AG09309 (cell line): ENCODE measurements at places on chromosomes 11 and 22.

DNA sequence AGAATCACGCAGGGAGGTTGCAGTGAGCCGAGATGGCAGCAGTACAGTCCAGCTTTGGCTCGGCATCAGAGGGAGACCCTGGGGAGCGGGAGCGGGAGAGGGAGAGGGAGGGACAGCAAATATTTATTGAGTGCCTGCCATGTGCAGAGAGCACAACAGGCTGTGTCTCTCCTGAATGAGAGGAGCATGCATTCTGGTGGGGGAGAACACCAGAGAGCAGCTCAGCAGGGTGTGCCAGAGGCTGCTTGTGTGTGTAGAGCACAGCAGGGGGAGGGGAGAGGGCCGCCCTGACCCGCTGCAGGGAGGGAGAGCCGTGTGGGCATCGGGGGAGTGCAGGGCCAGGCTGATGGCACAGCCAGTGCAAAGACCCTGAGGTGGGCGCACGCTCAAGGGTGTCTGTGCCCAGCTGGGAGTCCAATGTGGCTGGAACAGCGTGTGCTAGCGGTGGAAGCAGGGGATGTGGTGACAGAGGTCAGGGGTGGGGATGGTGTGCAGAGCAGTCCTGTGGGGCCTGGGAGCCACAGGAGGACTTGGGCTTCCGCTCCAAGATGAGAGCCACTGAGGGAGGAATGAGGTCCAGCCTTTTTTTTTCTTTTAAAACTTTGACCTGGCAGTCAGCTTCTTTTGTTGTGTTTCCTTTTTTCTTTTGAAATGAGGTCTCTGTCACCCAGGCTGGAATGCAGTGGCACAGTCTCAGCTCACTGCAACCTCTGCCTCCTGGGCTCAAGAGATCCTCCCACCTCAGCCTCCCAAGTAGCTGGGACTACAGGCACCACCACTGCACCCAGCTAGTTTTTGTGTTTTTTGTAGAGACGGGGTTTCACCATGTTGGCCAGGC, 12.0 kb downstream of the PPIL2 start:
- DNase-seq = no peak

DNA sequence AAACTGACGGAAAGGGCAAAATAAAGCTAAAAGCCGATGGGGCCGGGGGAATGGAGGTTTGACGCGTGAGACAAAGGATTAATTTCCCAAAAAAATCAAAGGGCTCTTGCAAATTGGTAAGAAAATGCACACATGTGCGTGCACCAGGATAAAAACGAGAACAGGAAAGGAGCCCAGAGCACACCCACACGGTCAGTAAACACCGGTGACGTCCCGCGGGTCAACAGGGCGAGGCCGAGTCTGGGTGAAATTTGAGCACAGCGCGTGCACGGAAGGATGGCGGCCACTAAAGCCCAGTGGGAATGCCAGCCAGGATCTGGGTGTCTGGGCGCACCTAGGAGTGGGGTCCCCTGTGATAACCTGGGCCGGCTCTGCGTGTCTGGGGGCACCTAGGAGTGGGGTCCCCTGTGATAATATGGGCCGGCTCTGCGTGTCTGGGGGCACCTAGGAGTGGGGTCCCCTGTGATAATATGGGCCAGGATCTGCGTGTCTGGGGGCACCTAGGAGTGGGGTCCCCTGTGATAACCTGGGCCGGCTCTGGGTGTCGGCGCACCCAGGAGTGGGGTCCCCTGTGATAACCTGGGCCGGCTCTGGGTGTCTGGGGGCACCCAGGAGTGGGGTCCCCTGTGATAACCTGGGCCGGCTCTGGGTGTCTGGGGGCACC, 44.4 kb downstream of the BRSK2 start:
- DNase-seq = no peak

- peak; percentile 14 for DNase-seq
Measured at GRCh38 chr11:59283825-59284772, 71.4 kb upstream of the MPEG1 start.

DNA sequence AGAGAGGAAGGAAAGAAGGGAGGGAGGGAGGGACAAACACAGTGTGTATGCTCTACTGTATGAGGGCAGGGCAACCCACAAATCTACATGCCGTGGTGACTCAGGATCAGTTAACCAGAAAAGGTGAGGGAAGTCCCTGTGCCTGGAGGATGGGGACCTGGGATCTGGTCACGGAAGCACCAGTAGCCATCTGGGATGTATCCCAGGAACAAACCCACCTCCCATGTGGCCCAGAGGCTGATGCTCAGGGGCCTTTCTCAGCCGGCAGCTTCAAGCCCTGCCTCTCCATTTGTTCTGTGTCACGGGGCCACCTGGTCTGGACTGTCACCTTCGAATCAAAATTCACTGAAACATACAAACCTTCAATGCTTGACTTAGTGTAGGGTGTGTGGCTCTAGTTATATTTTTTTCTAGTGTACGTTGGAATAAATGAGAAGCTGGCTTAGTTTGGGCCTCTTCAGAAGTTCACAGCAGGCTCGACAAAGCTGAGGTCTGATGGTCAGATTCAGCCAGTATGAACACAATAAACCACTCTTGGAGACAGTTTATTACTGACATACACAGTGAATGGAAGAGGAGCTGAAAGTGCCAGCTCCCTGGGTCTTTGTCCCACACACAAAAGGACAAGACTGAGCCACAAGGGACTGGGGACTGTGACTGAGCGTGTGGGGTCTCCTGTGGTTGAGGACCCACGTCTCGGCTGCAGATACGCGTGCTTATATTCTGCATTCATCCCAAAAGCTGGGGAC, 23.5 kb upstream of the RTL6 start:
- no peak for DNase-seq

DNA sequence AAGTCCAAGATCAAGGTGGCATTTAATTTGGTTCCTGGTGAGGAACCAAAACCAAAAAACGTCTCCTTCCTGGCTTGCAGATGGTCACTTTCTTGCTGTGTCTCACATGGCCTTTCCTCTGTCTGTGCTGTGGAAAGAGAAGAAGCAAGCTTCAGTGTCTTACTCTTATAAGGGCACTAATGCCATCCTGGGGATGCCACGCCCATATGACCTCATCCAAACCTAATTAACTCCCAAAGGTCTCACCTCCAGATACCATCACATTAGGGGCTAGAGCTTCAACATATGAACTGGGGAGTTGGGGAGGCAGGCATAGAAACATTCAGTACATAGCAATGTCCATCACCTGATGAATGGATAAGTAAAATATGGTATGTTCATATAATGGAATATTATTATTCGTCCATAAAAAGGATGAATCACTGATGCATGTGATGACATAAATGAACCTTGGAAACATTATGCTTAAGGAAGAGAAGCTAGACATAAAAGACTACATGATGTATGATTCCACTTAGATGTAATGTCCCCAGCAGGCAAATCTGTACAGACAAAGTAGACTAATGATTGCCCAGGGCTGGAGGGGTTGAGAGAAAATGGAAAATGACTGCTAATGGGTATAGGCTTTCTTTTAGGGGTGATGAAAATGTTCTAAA, 78.6 kb upstream of the B3GNT6 start:
- DNase-seq = no peak

DNA sequence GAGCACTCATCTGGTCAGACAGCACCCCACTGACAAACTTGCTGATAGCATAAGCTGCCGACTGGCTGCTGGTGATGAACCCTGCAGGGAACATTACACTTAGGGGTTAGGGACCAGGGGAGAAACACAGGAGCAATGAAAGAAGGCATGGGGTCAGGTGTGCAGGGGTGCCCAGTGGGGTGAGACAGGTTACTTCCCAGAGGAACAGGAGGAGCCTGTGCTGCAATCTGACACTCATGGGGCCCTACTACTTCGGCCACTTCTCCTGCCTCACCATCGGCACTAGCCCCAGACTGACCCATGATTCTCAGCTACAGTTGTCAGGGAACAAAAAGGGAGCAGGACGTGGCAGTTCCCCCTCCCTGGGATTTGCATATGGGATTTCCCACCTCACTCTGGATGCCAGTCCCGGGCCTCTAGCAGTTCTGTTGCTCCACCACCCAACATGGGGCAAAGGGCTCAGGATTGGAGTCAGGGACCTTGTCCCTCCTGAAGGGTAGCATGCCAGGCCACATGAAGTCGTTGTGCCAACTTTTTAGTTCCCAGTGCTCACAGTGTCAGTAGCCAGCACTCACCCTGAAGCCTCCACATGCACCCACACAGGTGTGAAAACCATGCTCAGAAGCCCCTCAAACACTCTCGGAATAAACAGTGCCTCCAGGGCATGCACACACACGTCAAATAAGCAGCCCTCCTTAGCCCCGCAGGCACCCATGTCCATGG, 2.2 kb downstream of the SLC37A4 start:
- DNase-seq = no peak

DNA sequence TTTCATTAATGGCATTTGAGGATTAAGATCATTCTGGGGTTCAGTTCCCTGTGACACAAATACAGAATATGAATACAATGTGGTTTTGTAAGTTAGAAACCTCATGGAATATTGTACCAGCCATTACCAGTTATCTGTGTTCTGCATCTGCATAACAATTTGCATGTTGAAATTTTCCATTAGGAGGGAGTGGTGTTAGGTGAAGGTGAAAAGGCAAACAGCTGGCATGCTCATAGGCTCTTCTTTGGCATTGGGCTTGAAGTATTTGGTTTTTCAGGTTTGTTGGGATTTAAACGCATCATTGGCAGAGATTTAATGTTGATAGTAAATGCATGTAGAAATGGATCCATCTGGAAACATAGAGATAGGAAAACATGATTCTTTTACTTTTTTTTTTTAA, 18.6 kb downstream of the RTN3 start:
- no peak for DNase-seq

- peak; percentile 54 for DNase-seq
Measured at GRCh38 chr11:121936781-121937447, 179.1 kb downstream of the BLID start.

- no peak for DNase-seq
Measured at GRCh38 chr11:97909614-97910399, 1110.9 kb upstream of the CNTN5 start.

GRCh38 chr11:80967649-80968048, 1526.8 kb upstream of the TENM4 start:
- no peak for DNase-seq

GRCh38 chr22:44351685-44352377, 39.1 kb upstream of the SHISAL1 start:
- DNase-seq = peak; percentile 80

DNA sequence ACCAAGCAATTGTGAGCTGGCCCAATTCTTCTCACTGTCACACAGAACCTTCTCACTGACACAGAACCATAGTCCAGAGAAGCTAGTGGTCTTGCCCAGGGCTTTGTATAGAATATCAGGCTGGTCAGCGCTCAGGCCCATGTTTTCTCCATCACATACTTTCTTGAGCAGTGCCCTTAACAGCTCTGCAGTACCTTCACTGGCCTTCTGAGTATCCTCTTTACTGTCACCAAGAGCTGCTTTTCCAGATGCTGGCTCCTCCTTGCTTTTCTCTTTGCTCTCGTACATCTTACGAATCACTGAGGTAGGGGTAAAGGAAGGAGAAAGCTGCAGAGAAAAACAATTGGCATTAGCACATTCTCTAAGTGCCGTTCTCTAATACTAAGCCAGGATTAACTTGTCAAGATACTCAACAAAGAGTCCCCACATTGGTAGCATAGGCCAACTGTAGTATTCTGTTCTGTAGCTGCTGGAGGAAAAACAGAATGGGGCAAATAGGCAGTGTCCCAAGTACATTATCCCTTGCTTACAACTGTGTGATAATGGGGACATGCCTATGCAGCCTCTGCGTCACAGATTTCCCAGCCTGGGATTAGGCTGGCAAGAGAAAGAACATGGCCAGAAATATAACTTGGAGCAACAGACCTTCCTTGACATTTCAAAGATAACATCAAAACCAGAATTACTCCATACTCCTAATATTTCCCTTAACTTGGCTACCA, 43.5 kb downstream of the DRG1 start:
- DNase-seq = no peak

GRCh38 chr22:44030702-44031082, 6.6 kb downstream of the PARVB start:
- DNase-seq = no peak

- DNase-seq = no peak
Measured at GRCh38 chr11:110371084-110371483, 58.7 kb upstream of the FDX1 start.

DNA sequence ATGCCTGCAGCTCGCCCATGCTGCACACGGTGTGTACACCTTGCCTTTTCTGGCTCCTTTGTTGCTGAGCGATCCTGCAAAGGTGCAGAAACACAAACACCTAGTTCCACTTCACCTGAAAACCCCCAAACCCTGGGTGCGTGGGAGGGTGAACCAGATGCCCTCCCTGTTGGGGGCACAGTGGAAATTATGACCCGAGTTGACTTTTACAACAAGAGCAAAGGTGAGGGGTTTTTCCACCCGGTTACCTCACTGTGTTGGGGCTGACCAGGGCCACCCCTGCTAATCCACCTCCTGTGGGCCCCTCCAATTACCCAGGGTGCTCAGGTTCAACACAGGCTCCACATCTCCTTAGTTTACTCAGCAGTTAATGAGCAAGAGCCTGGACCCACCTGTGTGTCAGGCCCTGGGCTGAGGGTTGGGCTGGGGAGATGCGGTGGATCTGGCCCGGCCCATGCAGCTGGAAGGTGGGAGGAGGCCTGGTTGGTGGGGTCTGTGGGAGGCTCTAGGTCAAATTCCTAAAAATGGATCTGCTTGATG, 42.1 kb downstream of the LRRC32 start:
- DNase-seq = no peak

GRCh38 chr11:121722431-121723245, 269.9 kb upstream of the SORL1-AS1 start:
- peak; percentile 32 for DNase-seq

GRCh38 chr11:58639669-58640068, 17.2 kb downstream of the CNTF start:
- no peak for DNase-seq

GRCh38 chr11:114131461-114131864, 72.0 kb downstream of the ZBTB16 start:
- no peak for DNase-seq

DNA sequence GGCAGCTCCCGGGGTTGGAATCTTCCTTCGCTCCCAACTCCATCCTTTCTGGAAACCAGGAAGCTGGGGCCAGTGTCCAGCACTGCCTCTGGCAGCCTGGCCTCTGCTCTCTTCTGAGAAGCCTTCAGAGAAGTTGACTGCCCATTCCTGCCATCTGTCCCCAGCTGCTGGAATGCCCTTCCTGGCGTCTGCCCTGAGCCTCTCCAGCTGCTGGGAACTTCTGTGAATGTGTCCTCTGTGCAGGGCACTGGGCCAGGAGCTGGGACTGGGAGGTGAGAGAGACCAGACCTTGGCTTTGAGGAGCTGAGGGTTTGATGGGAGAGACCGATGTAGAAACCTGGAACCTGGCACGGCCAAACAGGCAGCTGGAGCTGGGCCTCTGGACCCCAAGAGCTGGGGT, 5.9 kb upstream of the SOX10 start:
- no peak for DNase-seq

DNA sequence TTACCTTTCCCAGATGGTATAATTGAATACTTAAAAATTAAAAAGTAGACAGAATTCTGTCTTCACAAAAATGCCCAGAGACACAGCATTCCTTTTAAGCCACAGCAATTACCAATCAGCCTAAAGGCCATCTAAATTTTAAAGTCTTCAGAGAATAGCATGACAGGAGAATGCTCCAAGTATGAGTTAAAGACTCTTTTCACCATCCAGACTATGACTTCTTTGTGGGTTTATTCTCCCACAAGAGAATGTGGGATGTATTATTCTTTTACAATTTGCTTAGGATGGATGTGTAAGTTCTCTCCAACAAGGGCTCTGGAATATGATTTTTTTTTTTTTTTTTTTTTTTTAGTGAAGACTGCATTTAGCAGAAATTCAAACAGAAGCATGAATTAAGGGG, 249.9 kb downstream of the TTC28 start:
- no peak for DNase-seq
